Cortex of kidney (tissue), 1 donor: ENCODE measurements at places on chromosomes 5 and 9.

- no peak for DNase-seq
Observed at GRCh38 chr5:142323480-142324135, 1.2 kb downstream of the SPRY4 start.

GRCh38 chr5:61280761-61281427 is 51.2 kb upstream of the ZSWIM6 start:
- no peak for DNase-seq

DNA sequence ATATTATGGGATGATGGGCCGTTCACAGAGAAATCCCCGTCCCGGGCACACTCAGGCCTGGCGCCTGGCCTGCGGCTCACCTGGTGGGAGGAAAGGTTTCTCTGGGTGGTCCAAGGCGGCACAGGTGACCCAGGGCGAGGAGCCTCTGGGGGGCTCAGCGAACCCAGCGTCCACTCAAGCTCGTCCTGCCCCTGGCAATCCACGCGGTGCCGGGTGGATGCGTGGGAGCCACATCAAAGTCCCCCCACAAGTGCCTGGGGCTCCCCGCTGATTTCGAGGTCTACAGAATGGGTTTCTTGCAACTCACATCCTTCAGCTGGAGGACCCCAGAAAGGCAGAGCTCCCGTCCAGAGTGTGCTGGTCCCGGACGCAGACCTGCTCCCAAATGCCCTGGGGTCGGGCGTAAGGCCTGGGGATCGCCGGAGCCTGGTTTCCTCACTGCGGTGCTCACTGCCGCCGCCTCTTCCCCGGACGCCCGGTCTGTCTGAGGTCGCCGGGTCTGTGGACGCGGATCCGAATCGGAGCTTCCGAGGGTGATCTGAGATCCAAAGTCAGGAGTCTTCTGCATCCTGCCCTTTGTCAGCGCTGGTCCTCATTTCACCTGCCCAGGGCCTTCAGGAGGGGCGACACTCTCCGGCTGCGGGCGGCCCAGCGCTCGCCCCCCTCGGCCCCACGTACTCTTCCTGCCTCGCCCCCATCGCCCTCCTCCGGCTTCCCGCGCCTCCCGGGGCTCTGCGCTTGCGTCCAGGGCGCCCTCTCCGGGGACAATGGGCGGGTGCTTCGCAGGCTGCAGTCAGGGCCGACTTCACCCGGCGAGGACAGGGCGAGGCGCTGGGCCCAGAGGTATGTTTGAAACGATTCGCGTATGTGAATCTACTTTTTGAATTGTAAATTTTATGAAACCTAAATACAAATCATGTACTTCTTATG is 20.0 kb upstream of the RUFY1 start:
- DNase-seq, result no peak

- DNase-seq, result no peak
Observed at GRCh38 chr5:175591293-175591692, 66.6 kb upstream of the HRH2 start.

GRCh38 chr9:127566351-127567001 is 45.6 kb upstream of the STXBP1 start:
- DNase-seq, result no peak

DNA sequence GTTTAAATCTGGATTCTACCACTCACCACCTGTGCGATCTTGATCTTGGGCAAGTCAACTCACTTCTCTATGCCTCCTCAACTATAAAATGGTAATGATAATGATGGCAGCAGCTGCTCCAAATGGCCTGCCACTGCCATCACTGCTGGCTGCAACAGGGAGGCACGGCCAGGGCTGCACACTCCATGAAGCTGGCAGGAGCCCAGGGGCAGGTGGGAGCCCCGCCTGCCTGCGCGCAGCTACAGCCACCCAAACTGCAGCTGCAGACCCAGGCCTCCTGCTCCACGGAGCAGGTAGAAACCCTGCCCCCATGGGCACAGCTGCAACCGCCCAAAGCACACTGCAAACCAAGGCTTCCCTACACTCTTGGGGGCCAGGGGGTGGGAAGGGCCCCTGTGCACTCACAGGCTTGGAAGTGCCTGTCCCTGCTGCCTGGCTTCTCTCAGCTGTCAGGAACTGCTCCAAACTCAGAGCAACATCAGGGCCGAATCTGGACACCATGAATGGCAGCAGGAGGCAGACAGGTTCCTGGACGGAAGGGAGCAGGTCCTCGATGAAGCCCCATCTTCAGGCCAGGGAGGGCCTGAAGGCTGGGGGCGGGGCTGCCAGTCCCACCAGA is 57.6 kb downstream of the PRELID2 start:
- no peak for DNase-seq

DNA sequence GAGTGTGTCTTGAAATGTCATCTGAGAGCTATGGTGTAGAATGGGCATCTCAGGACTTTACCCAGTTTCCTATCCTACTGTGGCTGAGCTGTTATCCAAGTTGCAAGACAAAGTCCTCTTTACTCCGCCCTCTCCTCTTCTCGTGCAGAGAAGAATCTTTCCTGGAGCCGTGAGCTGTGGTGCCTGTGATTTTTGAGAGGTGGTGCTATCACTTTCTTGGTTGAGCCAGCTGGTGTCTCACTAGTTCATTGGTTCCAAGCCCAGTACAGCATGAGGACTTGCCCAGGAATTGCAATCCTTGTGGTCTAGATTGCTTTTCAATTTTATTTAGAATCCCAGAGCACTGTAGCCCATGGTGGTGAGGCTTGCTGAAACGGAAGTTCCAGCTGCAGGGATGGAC is 2300.3 kb downstream of the MAT2B start:
- no peak for DNase-seq
